ENCODE measurements at places on chromosomes 7 and 10.

DNA sequence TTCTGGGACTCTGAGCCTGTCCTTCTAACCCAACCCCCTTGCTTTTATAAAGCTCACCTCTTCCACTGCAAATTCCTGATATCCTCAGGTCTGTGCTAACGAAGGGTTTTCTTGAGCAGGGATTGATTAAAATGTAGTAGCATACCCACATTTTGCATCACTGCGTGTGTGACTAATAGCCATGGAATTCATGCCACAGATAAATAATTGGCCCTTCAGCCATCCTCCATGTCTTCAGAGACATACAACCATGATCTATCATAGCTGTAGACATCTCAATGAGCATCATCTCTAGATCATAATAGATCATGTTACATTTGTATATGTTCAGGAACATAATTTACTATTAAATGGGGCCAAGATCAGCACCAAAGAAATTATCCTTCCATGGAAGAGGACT is 990.3 kb downstream of the KCNMA1 start:
- no peak for DNase-seq

GRCh38 chr10:25865267-25865666 is 68.8 kb upstream of the MYO3A start:
- DNase-seq = no peak

DNA sequence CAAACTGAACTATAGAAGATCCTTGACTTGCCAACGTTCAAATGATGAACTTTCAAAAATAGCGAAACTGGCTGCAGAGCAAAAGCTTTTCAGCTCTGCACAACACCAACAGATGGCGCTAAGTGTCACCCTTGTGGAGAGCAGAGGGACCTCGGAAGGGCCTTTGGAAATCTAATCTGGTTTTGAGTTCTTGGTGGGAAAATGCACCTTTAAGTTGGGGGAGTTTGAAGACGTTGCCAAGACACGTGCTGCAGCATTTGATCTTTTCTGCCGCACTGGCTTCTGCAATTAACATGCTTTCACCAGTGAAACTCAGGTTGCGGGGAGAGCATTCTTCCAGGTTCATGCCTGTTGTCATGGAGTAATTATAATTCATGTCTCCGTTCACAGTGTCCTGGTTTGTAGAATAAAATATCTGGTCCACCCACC is 26.3 kb upstream of the WDR11 start:
- DNase-seq = peak; percentile 17

DNA sequence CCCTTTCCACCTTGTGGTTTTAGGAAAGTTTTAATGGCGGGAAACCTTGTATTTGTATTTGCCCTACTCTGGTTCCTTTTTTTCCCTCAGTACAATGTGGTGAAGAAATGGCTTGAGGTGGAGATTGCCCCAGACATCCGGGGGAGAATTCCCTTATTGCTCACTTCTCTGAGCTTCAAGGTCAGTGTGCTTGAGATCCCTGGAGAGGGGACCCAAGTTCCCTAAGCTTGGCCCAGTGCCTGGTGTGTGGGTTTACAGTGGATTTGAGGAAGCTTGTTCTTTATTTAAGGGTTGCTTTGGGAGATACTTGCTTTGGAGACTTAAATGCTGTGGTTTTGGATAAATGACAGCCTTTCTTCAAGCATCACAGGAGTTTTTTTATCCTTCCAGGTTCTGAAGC is 18.3 kb downstream of the CALHM2 start:
- DNase-seq = no peak

- DNase-seq = no peak
These were observed at the start of gene PHKG1 for GRCh38 chr7:56092789-56093531. Gene PHKG1 (minus strand): TSS chr7:56092952. CDS start chr7:56088941, 4,011 bp downstream.

DNA sequence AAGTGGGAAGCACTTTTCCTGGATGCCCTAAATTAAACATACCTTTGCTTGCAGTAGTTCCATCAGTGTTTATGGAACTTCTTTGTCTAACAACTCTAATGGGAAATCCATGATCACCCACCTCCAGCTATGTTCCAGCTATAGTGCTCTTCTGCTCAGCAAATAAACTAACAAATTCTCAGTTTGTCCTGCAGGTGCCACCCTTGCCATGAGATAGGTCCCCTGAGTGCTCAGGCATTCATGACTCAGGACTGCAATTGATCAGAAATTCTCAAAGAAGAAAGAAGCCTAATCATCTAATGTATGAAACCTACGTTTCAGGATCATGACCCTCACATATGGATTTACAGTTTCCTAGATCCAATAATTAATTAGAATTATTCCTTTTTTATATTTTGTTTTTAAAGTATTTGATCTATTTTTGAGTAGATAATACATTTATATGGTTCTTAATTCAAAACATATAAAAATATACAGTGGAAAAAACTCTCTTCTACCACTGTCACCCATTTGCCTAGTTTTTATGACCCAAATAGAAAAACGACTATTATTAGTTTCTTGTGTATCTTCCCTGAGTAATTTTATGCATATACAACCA is 48.7 kb upstream of the DYNC1I1 start:
- no peak for DNase-seq

- DNase-seq = no peak
These were observed 69.4 kb upstream of the INPP5A start for GRCh38 chr10:132468216-132468615.

GRCh38 chr7:31079126-31079823 is 27.2 kb downstream of the ADCYAP1R1 start:
- DNase-seq = no peak

- no peak for DNase-seq
These were observed 131.6 kb downstream of the GPR158 start for GRCh38 chr10:25306386-25306785.

GRCh38 chr10:13458687-13459012 is 70.2 kb downstream of the BEND7 start:
- no peak for DNase-seq

DNA sequence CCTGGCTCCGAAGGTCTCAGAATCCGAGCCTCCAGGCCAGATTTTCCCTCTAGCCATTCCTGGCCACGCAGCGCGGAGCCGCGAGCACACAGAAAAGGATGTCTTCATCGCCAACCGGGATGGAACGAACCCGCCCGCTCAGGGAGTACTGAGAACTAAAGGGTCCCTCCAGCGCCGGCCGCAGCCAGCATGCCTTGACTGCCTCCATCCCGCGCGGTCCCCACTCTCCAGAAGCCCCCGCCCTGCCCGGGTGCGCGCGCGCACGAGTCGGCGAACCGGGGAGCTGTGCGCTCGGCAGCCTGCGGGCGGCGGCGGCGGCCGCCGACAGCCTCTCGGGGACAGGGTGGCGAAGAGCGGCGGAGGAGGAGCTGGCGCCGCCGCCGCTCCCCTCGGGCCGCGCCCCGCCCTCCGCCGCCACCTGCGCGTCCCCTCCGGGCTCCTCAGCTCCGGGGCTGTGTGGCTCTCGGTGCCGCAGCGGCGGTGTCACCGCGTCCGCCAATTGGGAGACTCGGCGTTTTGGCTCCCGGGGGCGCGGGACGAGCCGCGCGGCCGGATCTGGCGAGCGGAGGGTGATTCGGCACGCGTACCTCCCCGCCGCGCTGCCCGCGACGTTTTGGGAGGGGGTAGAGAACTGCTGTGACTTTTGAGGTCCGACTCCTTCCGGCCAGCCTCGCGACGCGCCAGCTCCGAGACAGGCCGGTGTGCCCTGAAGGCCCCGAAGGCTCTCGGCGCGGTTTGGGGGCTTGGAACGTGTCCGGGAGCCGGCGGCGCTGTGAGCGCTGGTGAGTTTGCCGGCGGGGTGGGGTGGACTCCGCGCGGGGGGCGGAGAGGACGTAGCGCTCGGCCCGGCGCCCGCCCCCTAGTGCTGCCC is 453 bp upstream of the GALNT17 start:
- no peak for DNase-seq

- no peak for DNase-seq
These were observed 23.7 kb downstream of the NKX6-2 start for GRCh38 chr10:132762267-132762666.

GRCh38 chr7:15561835-15562234 is at the start of gene AGMO:
Gene AGMO (minus strand): TSS chr7:15562015.
- DNase-seq = no peak

GRCh38 chr10:49270565-49270964 is 28.4 kb upstream of the C10orf71 start:
- no peak for DNase-seq

- DNase-seq = peak; percentile 57
These were observed 829 bp upstream of the RPA3 start for GRCh38 chr7:7719236-7719635.

DNA sequence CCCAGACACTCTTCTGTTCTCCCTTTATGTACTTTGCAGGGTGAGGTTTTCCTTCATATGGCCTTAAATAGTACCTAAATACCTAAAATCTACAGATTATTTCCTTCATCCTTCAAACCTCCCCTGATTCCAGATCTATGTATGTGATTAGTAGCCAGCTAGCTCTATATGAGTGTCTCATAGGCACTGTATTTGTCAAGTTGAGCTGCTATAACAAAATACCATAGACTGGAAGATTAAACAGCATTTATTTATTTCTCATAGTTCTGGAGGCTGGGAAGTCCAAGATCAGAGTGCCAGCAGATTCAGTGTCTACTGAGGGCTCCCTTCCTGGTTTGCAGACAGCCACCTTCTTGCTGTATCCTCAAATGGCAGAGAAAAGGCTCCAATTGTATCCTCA is 60.6 kb upstream of the MSRB2 start:
- DNase-seq = no peak

DNA sequence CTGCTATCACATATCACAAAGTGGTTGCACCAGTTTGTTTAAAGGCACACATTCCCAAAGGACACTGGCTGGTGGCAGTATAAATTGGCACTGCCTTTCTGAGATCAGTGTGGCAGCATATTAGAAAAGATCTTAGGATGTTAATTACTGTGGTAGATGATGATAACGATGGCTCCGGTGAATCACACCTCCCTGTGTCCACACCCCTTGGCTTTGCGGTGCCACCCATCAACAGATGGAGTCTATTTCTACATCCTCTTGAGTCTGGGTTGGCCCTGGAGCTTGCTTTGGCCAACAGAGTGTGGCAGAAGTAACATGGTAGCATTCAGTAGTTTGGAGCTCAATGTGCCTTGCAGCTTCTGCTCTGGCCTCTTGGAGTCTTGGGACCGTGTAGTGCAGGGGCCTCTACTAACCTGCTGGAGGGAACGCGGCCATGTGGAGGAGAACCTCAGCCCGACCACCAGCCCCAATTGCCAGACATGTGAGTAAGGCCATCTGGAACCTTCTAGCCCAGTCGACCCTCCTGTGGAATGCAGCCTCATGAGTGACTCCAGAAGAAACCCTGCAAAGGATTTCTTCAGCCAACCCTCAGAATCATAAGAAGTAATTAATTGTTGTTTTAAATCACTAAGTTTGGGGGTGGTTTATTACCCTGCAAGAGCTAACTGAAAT is 27.2 kb upstream of the PLEKHA1 start:
- no peak for DNase-seq

- DNase-seq = no peak
These were observed 221.6 kb downstream of the RPS24 start for GRCh38 chr10:78255214-78255613.

DNA sequence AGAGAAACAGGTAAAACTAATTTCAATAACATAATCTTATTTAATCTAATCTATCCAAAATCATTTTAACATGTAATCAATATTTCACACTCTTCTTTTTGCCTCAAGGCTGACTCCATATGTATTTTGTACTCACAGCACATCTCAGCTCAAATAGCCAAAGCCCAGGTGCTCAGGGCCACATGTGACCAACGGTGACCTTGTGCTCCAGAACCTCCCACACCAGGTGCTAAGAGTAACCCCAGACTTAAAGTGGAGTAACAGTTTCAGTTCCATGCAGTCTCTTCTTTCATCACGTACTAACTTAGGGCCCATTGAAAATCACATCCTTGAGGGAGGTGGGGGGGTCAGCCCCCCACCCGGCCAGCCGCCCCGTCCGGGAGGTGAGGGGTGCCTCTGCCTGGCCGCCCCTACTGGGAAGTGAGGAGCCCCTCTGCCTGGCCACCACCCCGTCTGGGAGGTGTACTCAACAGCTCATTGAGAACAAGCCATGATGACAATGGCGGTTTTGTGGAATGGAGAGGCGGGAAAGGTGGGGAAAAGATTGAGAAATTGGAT is 47.3 kb downstream of the NCAPG2 start:
- DNase-seq = no peak

- DNase-seq = no peak
These were observed 76.3 kb downstream of the WDFY4 start for GRCh38 chr10:48760983-48761382.

DNA sequence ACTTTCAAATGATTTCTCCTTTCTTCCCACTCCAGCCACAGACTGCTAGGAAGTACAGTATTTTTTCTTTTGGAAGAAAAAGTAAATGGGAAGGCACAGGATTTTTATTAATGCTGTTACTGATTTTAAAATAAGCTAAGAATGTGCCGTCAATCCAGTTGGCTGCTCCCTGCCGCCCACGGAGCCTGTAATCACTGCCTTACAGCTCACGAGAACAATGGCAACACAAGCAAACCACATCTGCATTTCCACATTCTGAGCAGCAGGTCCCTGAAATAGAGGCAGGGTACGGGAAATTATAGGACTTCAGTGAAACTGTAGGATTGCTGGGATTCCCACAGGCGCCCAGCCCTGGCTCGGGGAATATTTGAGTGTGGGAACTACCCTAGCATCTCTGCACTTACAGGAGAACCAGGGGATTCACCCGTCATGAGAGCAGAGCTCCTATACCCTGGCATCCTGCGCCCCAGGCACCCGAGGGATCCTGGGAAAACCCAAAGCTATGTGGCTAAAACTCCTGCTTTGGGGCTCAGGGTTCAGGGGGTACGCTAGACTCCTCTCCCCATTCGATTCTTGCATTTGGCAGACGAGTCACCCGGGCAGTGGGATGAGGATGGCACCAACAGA is 72.9 kb upstream of the TNS3 start:
- DNase-seq = no peak

DNA sequence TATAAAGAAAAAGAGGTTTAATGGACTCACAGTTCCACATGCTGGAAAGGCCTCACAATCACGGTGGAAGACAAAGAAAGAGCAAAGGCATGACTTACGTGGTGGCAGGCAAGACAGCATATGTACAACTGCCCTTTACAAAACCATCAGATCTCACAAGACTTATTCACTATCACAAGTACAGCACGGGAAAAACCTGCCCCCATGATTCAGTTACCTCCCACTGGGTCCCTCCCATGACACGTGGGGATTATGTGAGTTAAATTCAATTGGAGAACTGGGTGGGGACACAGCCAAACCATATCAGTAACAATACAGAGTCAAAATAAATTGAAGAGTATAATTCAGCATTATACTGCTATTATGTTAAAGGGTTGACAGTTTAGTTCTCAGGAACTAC is 37.8 kb downstream of the RNLS start:
- no peak for DNase-seq

DNA sequence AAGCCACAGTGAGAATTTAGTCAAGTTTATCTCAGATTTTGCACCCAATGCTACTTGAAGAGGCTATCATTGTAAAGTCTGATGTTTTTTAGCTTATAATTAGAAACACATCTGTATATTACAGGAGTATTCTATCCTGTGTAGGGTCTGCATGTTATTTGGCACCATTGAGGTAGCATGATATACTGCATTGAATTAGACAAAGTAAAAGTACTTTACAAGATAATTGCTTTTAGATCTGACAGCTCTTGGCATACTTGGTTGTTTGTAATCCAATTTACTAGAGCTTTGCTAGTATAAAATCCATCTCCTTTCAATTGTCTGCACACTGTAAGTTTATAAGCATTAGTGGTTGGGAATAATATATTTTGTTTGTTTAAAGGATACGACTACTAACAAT is 714.3 kb downstream of the ANKRD7 start:
- no peak for DNase-seq

Data from stimulated activated naive CD8-positive, alpha-beta T cell treated with anti-CD3 and anti-CD28 coated beads, Interleukin-15, amount 100 ng/mL, for 72 hours (primary cell).